Uterus (tissue), 4 donors: ENCODE measurements at places on chromosomes 1 and 21.

- peak; percentile 56 for DNase-seq
These were observed 50.5 kb upstream of the ATF3 start for GRCh38 chr1:212557739-212558692.

- DNase-seq = no peak
These were observed 30.0 kb upstream of the FGGY start for GRCh38 chr1:59266927-59267293.

DNA sequence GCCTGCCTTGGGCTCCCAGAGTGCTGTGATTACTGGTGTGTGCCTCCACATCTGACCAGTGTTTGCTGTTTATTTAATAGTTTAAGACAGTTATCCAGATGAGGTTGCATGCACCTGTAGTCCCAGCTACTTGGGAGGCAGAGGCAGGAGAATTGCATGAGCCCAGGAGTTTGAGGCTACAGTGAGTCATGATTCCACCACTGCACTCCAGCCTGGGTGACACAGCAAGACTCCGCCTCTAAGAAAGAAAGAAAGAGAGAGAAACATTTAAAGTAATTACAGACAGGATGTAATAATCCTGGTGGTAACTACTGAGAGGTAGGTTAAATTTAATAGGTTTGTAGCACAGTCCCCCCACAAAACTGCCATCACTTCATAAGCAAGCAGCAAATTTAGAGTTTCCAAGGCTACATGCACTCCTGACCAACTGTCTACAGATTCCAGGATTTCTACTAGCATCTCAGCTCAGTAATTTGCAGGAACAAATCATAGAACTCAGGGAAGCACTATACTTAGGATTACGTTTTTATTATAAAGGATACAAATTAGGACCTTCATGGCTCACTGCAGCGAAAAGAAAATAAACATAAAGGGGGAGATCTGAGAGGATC, 89.6 kb downstream of the PKN2 start:
- DNase-seq = no peak

- DNase-seq = no peak
These were observed 26.7 kb downstream of the MIA3 start for GRCh38 chr1:222644636-222644980.

DNA sequence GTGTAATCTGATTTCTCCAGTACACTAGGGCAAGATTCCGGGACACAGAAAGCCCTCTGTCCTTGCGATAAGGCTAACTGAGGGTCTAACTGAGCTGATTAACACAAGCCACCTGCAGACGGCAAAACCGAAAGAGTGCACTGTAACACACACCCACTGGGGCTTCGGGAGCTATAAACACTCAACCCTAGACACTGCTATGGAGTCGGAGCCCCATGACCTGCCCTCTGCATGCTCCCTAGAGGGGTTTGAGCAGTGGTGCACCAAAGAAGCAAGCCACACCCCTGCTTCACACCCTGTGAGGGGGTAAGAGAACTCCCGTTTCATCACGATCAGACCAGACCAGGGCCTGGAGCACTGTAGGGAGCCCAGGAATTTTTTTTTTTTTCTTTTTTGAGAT, 72.4 kb downstream of the DMRTA2 start:
- DNase-seq = no peak

- DNase-seq = no peak
These were observed 2.4 kb downstream of the SLC41A1 start for GRCh38 chr1:205810448-205811157.

- no peak for DNase-seq
These were observed 8.8 kb upstream of the THEMIS2 start for GRCh38 chr1:27863538-27863915.
